Heart right ventricle (tissue), 16 donors: ENCODE measurements at places on chromosomes 16 and 17.

DNA sequence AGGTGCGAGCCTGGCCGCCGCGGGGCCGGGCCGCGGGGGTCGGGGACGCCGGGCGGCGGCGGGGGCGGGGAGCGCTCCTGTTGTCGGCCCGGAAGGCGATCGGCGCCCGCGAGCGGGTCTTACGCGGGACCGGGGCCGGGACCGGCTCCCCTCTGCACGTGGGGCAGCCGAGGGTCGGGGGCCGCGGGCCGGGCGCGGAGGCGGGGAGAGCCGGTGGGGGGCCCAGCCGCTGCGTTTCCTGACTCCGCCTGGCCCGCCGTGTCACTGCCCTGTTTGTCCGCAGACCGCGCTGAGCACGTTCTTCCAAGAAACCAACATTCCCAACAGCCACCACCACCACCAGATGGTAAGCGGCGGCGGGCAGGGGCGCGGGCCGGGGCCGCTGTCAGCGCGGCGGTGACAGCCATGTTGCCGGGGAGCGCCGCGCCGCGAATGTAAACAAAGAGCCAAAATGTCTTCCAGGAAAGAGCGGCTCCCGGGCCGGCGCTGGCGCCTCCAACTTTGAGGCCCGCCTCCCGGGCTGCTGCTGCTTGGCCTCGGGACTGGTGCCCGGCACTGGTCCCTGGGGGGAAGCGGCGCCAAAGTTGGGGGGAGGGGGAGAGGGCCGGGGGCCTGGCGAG lies 586 bp downstream of the UBALD2 start:
- peak; percentile 77 for DNase-seq

DNA sequence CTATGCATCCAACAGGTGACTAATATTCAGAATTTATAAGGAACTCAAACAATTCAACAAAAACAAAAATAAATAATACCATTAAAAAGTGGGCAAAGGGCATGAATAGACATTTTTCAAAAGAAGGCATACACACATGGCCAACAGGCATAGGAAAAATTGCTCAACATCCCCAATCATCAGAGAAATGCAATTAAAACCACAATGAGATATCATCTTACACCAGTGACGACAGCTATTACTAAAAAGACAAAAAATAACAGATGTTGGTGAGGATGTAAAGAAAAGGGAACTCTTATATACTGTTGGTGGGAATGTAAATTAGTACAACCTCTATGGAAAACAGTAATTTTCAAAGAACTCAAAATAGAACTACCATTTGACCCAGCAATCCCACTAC lies 250.4 kb upstream of the N4BP1 start:
- no peak for DNase-seq

DNA sequence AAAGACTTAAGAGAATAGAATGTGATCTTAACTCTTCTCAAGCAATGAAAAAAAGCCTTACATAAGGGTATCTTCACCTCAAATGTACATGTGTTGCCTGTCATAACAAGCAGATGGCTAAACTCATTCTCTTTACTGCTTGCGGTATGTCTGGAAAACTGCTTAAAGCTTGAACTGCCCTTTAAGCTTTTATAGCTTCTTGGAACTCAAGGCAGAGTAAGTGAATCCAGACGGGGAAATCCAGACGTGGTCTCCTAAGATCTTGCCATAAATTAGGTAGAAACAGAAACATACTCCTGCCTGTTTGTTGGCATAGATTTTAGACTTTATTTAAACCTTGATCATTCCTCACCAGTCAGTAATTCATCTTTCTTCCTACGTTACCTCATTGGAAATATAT lies 19.6 kb downstream of the CLUAP1 start:
- no peak for DNase-seq

DNA sequence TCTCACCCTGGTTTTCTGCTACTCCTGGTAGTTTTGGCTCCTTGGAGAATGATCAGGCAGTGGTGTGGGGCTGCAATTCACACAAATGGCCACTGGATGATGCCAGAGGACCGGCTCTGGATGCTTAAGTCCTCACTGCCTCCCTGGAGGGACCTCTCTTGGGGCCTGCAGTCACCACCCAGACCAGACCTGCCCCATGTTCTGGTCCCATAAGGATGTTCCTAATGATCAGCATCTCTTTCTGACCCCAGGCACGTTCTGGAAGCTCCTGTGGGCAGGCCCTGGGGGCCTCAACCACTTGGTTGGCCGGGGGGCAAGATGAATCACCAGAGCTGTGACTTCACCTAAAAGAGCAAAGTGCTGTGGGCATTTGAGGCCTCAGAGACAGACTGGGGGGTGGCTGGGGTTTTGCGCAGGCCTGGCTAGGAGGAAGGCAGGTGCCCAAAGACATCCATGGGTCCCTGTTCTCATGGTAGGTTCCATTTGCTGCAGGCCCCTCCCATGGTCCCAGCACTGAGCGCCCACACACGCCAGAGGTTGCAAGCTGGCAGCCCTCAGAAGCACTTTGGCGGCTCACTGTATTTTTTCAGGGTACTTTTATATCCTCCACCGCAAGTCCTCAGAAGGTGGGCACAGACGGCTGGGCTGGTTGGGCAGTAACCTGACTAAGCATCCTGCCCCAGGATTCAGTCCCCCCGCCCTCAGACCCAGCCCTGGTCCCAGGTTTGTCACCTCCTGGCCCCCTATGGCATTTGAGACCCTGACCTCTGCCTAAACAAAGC lies 53.2 kb downstream of the NT5M start:
- peak; percentile 79 for DNase-seq

GRCh38 chr17:76848670-76849069 lies 19.5 kb upstream of the MGAT5B start:
- no peak for DNase-seq

- DNase-seq = no peak
Measured at GRCh38 chr17:31437720-31438400, 46.4 kb downstream of the RAB11FIP4 start.

- peak; percentile 58 for DNase-seq
Measured at GRCh38 chr16:68265078-68265920, 973 bp downstream of the SLC7A6 start.

DNA sequence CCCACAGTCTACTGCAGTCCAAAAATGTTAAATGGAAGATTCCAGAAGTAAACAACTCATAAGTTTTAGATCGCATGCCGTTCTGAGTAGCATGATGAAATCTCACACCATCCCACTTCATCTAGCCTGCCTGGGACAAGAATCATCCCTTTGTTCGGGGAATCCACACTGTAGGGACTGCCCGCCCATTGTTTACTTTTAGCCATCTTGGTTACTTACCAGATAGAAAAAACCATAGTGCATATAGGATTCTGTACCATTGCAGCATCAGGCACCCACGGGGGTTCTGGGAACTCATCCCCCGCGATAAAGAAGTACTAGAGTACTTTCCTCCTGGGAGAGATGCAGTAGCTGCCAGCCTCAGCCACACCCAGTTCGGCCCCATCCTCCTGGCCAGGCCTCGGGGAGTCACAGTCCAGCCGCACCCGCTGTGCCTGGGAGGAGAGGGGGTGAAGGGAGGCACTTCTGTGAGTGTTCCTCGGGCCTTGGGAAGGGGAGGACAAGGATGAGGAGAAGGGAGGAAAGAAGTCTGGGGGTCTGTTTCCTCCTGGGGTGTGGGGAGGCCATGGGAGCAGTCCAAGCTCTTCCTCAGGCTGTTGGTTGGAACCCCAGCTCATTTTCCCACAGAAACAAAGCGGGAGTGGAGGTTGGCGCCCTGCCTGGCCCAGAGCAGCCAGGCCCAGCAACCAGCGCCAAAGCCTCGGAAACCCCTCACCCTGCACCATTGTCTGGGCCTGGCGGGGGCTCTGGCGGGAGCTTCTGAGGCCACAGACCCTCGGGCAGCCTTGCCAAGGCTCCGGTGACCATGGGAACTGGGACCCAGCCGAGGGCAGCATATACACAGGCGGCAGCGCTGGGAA lies 8.9 kb downstream of the TRIM47 start:
- peak; percentile 65 for DNase-seq

DNA sequence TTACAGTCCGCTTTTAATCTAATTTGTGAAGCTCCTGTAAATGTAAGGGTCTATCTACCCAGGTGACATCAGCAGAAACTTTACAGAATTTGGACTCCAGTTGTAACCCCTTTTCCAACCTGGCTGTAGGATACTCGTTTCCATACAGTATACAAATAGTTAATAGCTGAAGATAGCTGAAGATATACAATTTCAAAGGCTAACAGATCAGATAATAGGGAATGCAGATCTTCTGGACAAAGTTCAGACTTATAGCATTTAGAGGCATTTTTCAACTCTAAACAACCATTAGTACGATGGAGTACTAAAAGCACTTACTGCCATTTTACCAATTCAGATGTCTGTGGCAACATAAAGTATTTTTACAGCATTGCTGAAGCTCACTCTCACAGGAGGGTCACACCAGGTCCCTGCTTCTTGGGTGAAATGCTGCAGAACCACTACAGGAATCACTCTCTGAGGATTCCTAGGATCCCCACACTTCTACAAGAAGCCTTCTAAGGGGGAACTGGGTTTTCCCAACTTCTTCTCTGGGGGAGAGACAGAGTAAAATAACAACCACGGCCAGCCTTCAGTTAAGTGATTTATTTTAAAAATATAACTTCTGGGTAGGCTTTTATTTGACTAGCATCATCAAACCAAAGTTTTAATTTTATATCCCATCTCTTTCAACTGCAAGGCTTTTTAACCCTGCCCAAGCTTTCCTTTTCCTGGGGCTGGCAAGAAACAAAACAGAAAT lies 2.9 kb downstream of the VEZF1 start:
- DNase-seq = no peak

- DNase-seq = no peak
Measured at GRCh38 chr16:55331648-55332185, 7.7 kb downstream of the IRX6 start.

- DNase-seq = peak; percentile 54
Measured at GRCh38 chr16:86072328-86073102, 173.6 kb downstream of the IRF8 start.

DNA sequence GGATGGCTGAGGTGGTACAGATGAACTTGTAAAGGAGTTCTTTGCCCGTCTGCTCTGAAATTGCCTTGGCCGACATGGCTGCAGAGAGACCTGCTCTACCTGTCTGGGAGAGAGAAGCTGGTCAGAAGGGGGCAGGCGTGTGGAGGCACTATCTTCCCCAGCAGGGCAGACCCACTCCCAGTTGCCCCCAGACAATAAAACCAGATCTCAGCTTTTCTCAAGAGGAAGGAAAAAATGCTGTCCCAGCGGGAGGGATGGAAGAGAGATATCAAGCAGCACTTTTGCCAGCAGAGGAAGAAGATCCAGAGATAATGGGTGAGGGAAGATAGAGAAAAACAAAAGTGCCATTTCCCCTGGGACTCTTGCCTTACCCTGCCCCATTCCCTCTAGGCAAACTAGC lies 5.0 kb downstream of the ACLY start:
- no peak for DNase-seq

DNA sequence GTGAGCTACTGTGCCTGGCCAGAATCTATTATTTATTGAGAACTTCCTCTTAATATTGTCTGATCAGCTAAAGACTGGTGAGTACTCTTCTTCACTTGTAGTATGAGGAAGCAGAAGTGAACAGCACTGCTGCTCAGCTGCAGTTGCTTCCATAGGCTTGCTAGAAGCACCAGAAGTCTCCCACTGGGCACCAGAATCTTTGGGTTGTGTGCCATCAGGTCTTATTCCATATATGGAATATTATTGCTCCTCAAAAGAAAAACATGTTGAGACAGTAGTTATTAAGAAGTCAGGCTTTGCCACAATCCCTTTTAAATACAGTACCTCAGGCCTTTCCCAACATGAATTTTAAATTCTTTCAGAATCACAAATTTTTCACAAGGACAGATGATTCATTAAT lies 17.2 kb downstream of the SNTB2 start:
- no peak for DNase-seq

- no peak for DNase-seq
Measured at GRCh38 chr16:19288872-19289799, 3.6 kb downstream of the CLEC19A start.

GRCh38 chr17:266219-266618 lies 84.8 kb upstream of the DOC2B start:
- no peak for DNase-seq

GRCh38 chr17:40130352-40131042 lies 8.7 kb downstream of the MSL1 start:
- DNase-seq = peak; percentile 38

DNA sequence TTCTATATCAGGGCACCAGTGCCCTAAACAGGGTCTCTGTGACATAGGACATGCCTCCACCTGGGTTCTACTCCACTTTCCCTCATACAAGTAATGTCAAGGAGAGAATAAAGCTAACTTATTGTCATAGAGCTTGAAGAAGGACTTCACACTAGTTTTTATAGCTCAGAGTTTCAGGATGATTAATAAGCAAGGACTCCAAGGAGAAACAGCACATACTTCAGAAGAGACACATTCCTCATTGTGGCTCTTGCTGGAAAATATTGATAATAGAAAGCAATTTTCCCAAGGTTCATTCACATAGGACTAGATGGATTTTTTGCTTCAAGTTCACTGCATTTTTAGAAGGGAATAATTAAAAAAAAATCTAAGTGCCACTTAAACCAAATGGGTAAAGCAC lies 133.3 kb downstream of the CA10 start:
- DNase-seq = no peak
